ENCODE measurements at places on chromosomes 5 and 9.

DNA sequence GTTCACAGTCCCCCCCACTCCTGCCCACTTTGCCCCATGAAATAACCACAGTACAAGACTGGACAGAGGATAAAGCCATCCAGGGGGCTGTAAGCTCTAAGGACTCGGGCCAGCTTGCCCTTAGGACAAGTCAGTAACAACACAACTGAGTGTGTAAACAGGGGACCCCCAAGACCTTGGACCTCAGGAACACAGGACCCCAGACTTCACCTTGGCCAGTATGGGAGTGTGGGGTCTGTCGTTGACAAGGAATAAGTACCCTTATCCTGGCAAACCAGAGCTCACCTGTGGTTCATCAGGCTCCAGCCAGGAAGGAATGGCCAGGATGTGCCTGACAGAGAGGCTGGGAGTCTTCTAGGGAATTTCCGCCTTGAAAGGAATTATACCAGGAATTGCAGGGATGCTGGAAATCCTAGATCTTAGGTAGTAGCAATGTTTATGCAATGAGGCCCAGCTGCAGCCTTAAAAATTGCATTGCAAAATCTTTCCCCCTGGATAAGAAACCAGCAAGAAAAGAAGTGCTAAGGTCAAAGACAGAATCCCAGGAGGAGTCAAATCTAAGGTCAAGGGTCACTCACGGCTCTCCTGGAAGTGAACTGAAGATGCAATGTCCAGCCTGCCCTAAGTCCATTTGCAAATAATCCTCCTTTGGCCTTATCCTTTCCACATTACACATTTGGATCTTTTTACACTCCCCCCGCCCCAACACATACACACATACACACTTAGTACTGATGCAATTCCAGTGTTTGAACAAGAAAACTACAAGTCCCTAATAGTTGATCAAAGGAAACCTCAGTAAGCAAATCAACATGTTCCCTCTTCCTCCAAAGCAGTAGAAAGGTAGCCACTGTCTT lies 27.3 kb upstream of the TDRD7 start:
- DNase-seq = no peak

DNA sequence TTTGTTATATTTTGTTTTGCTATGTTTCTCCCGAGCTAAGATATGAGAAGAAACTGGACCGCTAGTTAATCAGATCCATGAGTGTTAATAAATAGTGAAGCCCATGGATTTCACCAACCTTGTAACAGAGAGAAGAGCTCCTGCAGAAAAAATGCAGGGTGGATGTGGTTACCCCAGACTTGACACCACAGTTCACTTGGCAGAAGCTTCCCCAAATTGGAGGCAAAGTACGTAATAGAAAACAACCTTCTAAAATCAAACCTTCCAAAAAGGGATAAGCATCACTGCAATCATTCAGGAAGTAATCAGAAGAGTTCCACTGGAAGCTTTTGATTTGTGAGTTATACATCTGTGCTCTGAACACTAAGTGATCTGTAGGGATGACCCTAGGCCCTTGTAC lies 267.5 kb downstream of the ACTL7B start:
- no peak for DNase-seq

GRCh38 chr5:329768-330167 lies 8.3 kb downstream of the AHRR start:
- DNase-seq = no peak

GRCh38 chr5:40224421-40224820 lies 455.3 kb upstream of the PTGER4 start:
- no peak for DNase-seq

- no peak for DNase-seq
Measured at GRCh38 chr5:17064241-17064640, 128.2 kb upstream of the MYO10 start.

DNA sequence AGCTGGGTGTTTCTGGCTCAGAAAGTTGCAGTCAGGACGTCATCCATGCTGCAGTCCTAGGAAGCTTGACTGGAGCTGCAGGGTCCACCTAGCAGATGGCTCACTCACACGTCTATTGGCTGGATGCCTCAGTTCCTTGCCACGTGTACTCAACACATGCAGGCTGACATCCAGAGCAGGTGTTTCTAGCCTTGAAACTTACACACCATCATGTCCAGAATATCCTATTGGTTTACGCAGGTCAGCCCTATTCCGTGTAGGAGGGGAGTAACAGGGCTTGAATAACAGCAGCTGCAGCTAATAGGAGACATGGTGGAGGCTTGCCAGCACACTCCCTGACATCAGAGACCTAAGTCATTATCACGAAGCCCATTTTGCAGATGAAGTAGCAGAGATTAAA lies 473.5 kb downstream of the ACTL7B start:
- DNase-seq = no peak

- DNase-seq = no peak
Measured at GRCh38 chr5:146906803-146907202, 28.2 kb upstream of the PPP2R2B start.

- no peak for DNase-seq
Measured at GRCh38 chr5:176438959-176439757, 9.0 kb upstream of the FAF2 start.

DNA sequence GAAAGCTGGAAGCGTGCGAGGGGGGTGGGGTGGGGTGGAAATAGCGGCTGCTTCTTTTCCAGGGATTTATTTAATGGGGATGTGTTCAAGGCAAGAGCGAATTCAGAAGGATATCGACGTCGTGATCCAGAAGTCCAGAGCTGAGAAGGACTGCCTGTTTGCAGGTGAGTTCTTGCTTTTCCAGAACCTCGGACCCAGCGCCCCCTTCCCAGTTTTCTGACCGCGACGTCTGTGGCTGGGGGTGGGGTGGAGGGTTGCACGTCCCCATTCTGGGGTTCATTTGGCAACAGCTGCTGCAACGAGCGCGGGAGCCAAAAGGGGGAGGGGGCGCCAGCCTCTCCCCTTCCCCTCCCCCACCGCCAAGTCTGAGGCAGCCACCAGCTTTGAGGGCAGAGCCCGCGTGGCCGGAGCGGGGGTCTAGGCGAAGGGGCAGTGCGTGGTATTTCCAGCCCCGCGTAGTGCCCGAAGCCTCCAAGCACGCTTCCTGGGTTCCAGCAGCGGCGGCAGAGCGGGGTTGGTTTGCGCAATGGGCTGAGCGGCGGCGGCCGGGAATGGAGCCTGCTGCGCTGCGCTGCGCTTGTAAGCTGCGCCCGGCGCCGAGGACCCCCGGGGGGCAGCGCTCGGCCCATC lies 701 bp downstream of the PARP8 start:
- no peak for DNase-seq

DNA sequence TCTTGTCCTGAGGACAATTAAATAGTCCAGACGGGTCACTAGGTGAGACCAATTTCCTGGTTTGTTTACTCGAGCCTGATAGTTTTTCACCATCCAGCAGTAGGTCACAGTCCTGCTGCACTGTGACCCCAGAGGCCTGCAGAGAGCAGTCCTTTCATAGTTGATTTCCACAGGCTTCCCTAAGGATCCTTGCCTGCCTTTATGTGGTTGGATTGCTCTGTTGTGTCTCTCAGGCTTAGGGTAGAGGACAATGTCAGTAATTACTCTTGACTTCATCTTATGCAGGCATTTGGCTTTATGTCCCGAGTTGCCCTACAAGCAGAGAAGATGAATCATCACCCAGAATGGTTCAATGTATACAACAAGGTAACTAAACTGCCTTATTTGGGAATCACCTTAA lies 9.0 kb upstream of the CATSPER3 start:
- no peak for DNase-seq

DNA sequence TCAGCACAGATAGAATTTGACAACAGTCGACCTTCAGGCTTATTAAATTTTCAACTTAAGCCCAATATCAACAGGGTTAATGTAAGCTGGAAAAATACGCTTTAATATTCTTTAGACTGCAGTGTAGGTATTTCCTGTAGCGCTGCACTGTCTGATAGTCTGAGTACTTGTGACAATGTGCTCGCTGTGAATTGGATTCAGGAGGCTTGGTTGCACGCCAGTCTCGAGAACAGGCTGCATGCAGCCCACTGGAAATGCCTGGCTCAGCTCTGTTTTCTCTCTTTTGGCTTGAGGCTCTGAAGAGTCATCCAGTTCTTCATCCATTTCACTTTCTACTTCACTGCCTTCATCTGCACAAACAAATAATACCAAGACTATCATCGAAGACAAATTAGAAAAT lies 300.9 kb downstream of the RFX3 start:
- no peak for DNase-seq

- peak; percentile 41 for DNase-seq
Measured at GRCh38 chr9:38621434-38622287, 1.3 kb upstream of the ANKRD18A start.

DNA sequence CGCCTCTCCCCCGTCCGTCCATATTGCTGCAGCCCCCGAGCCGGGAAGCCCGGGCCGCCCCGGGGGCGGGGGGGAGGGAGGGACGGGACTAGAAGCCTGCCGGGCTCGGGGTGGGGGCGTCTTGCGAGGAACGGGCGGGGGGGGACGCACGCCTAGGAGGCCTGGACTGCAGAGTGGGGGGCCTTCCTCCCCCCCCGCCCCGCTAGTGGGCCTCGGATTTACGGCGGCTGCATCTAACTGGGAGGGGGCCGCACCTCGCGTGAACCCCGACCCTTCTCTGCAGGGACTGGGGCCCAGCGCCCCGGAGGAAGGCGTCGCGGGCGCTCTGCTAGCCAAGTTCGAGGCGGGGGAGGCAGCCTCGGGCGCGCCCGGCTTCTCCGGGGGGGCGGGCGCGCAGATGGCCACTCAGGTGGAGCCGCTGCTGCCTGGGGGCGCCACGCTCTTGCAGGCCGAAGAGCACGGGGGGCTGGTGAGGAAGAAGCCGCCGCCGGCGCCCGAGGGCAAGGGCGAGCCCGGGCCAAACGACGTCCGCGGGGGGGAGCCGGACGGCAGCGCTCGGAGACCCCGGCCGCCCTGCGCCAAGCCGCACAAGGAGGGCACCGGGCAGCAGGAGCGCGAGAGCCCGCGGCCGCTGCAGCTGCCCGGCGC lies at the start of gene LARP1:
TSS of gene LARP1 (plus strand) at position 17 of the 648 bp plus-strand sequence. CDS start at position 398, 381 bp downstream.
- DNase-seq = no peak

DNA sequence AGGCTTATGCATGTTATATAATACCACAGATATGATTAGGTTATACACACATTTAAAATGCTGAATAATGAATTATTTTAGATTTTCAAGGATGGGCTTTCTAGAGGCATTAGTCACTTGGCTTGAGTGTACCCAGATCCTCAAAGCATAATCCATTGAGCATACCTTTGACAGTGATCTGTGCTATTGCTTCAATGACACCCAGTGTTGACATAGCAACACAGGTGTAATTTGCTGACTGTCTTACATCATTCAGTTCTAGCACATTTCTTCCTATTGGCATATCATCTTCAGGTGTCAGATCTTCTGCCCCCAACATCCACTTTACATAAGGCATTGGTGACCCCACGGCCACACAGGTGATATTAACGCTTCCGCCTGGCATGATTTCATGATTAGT lies 721.5 kb upstream of the DMAC1 start:
- DNase-seq = no peak

GRCh38 chr5:178352035-178352349 lies 119.4 kb upstream of the PHYKPL start:
- DNase-seq = no peak

DNA sequence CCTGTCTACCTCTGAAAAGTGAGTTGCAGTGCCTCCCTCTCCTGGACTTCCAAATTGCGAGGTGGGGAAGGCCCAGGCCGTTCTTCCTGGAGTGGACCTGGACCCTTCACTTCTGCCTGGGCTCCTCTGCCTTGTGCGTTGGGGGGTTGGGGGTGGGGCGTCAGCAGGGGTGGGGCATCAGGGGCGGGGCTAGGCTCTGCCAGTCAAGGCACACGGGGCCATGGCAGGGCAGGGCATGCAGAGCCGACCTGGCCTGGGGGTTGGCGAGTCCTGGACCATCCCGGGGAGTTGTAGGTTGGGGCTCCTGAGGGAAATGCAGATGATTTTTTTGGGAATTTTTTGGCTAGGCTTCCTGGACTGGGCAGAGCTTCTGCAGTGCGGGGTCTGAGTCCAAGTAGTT lies 87.1 kb downstream of the EHMT1 start:
- DNase-seq = no peak

GRCh38 chr5:126535856-126536545 lies 59.0 kb downstream of the ALDH7A1 start:
- DNase-seq = no peak

DNA sequence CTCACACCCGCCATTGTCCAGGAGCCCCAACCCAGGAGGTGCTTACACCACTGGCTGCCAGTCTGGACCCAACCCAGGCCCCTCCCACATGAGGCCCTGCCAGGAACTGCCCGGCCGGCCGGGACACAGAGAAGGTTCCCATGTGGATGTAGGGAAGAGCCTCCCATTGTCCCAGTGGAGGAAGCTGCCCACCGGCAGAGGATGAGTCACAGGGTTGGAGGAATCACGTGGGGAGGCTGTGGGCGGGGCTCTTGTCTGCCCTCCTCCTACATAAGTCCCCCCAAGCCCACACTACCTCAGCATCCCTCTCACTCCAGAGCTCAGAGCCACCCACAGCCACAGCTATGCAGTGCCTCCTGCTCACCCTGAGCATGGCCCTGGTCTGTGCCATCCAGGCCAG lies 26.1 kb downstream of the PAEP start:
- DNase-seq = no peak

DNA sequence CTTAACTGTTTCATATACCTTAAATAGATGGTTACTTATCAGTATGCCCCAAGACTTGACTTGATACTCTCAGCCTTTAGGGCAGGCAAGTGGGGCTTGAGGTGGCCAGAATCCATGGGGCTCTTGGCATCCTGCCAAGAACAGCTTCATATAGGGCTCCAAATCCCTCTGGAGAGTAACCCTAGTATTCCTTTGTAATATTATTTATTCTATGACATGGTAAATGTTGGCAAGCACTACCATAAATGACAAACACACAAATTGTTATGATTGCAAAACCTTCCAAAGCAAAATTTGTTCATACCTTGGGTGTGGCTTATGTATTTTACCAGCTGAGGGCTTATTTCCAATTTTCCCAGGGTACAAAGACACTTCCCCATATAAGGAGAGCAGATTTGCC lies 257.4 kb upstream of the TRPC7 start:
- DNase-seq = no peak

- no peak for DNase-seq
Measured at GRCh38 chr9:17907779-17908508, 329.1 kb downstream of the SH3GL2 start.

DNA sequence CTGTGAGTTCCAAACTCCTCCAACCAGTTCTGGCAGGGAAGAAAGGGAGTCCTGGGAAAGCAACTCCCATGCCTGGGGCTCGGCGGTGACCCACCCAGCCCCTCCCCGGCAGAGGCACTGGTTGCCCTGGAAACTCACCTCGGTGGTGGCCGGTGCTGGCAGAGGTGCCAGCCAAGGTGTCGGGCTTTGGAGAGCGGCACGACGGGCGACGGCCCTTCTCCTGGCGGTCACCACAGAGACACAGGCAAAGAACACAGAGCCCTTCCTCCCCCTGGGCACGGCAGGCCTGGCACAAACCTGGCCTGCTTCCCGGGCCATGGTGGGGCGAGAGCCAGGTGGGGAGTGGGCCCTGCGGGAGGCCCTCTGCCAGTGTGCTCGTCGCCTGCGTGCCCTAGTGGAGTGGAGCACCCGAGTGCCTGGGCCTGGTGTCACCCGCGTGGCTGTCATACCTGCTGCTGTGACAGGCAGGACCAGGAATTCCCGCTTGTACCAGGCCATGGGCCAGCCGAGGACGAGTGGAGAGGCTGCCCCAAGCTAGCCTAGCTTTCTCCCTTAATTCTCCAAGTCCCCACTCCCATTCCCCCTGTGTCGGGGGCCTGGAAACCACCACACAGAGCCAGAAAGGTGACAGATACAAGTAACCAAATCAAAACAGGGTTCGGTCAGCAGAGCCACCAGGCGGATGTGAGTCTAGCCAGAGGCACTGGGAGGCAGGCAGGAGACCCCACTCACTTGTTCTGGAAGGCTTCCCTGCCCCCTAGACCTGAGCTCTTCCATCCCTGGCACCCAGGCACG lies 8.2 kb upstream of the RALGDS start:
- DNase-seq = no peak

All from activated CD4-positive, alpha-beta T cell treated with anti-CD3 and anti-CD28 coated beads for 4 hours (primary cell).